ENCODE measurements at places on chromosomes 13 and 19. TPM values are rescaled to one million over a fixed set of nuclear protein-coding genes. Genes with fewer than 3 reads are reported as not detected.

DNA sequence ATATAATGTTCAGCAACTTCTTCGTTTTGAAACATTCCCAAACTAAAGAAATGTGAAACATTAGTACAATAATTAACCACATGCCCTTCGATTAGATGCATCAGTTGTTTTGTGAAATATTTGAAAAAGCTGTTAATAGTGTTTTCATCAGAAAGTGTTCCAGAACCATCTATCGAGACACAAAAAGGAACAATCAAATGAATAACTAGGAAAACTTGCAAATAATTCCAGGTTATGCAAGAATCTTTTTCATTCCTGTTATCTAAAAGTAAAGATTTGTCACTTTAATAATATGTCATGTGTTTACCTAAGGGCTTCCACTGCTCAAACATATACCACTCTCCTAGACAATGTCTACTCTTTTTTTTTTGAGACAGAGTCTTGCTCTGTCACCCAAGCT is 904.2 kb upstream of the MIR17HG start:
- DNase-seq = no peak

The RLN3 gene
- not detected for polyA plus RNA-seq

- no peak for DNase-seq
Measured at GRCh38 chr19:30288911-30289310, 83.3 kb upstream of the ZNF536 start.

The CBLC gene
- polyA plus RNA-seq = not detected

DNA sequence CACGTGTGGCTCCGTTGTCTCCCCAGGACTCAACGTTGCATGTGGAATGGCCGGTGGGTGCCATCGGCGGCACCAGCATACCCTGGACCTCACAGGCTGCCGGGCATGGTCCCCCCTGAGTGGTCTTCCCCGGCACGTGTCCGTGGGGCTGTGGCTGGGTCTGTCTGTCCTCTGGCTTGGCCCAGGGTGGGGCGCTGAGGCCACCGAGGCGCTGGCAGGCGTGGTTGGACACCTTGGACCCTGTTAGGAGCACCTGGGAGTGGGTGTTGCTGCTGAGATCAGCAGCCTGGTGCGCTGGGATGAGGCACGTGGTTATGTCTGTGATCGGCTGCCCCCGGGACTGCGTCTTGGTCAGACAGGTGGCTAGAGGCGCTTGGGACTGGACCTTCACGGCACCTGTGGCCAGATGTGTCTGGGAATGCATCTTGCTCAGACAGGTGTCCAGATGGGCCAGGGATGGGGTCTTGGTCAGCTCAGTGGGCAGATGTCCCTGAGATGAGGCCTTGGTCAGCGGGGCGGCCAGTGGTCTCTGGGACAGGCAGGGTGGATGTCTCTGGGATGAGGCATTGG is 9.2 kb downstream of the IQCN start:
- no peak for DNase-seq

The PTH2 gene
- not detected for polyA plus RNA-seq

DNA sequence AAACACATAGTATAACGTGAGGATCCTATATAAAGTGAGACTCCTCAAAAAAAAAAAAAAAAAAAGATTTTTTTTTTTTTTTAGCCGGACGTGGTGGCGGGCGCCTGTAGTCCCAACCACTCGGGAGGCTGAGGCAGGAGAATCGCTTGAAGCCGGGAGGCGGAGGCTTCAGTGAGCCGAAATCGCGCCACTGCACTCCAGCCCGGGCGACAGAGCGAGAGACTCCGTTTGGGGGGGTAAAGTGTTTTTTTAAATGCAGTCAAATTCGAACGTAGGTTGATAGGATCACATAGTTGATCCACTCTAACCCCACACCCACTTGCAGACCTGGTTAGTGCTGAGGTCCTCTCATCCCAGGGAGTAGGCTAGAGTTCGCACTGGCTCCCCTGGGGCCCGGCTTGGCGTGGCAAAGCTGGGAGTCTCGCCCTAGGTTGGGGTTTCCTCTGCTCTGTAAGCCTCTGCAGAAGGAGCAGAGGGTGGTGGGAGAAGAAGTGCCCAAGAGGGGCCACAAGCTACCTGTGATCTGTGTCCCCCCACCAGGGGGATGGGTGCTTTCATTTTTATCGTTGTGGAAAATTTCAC is 6.5 kb downstream of the RNF225 start:
- no peak for DNase-seq

- no peak for DNase-seq
Measured at GRCh38 chr13:44268980-44269379, 104.6 kb upstream of the SERP2 start.

The PINLYP gene
- 2.2 TPM for polyA plus RNA-seq

DNA sequence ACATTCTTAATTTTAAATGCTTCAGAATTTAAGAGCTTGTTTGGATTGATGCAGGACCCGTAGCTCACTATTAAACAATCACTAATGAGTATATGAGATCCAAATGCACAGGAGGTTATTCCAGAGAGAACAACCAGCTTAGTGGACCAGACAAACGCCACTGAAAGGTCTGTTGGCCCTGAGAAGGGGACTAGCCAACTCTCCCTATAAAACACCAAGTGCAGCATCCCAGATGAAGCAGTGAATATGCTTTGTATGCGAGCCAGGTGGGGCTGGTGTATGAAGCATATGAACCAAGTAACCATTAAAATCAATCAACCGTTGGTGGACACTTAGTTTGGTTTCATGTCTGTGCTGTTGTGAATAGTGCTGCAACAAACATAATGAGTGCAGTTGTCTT is 9.8 kb upstream of the LILRB1 start:
- DNase-seq = no peak

- no peak for DNase-seq
Measured at GRCh38 chr13:76939215-76939614, 9.1 kb upstream of the ACOD1 start.

DNA sequence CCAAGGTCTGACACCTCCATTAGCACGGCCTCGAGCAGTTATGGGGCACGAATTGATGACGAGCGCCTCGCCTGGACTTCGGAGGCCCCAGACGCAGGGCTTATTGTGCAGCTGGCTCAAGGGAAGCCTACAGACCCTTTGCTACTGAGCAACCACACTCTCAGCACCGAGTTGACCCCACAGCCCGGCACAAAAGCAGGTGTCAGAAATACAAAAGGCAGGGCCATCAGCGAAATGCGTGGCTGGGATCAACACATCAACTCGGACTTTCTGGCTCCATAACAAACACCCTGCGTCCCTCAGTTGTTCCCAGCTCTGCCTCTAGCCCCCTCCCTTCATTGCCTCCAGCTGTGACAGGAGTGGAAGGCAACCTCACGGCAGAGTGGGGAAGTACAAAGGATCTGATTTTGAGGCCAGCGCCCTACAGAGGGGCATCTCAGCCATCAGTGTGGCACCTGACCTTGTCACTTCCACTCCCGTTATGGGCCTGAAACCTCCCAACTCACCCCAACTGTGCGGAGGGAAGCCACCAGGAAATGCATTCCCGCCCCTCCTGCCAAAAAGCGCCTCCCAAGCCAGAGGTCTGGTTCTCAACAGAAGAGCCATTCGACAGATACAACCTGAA is 18.0 kb downstream of the PEPD start:
- DNase-seq = no peak

GRCh38 chr19:28494461-28494860 is 718.5 kb downstream of the UQCRFS1 start:
- no peak for DNase-seq

DNA sequence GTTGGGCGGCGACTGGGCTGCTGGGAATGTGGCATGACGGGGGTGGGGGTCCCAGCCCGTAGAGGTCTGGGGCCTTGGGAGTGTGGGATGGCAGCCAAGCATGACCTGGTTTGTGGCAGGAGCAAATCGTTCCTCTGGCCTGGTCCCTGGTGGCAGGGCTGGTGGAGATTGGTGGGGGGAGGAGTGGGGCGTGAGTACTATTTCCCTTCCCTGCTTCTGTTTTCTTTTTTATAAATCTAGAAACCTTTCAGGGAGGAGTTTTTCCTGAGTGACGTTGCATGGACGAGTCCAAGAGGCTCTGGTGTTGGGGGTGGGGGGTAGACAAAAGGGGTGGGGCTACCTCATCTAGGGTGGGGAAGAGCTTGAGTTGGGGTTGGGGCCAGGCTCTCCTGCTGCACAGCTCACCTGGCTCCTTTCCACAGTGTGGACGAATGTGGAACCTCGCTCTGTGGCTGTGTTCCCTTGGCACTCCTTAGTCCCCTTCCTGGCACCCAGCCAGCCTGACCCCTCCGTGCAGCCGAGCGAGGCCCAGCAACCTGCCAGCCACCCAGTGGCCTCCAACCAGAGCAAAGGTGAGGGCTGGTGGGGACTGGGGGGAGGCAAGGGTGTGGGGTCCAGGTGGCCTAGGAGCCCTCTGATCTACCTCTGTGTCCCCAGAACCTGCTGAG is 15.4 kb upstream of the PRR19 start:
- no peak for DNase-seq

DNA sequence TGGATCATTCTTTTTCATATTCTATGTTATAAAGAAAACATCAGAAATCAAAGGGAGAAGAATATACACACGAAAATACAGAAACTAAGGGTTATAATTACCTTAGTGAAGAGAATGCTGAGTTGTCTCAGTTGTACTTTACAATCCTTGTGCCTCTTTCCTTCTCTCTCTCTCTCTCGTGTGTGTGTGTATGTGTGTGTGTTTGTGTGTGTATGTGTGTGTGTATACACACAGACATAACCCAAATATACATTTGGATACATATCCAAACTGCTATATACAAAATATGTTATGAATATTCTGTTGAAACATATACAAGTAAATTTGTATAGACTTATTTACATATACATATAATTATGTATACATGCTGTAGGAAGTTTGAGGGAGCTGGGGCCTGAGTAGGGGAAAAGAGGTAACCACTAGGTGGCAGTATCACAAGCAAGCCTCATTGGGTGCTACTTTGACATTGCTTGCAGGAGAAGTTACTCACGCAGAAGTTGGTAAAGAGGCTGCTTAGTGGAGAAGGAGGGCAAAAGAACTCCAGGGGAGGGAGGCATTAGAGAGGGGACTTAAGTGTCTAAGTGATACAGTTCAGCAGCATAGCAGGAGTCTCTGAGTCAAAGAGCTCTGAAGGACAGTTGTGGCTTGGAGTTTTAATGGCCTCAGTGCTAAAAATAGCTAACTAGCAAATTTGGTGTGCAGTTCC is 465.1 kb upstream of the PCDH20 start:
- no peak for DNase-seq

- DNase-seq = no peak
Measured at GRCh38 chr13:78022164-78022877, 103.7 kb upstream of the EDNRB start.

GRCh38 chr13:57716295-57716694 is 84.8 kb downstream of the PCDH17 start:
- DNase-seq = no peak

GRCh38 chr13:33509642-33510229 is 224.2 kb upstream of the STARD13 start:
- peak; percentile 43 for DNase-seq

The ZNF878 gene
- not detected for polyA plus RNA-seq

The ZNF573 gene
- polyA plus RNA-seq = 0.90 TPM

All from BJ (cell line).